ENCODE measurements at places on chromosomes 4 and X.

- DNase-seq, result no peak
Observed at GRCh38 chrX:68183612-68184214, 249.6 kb downstream of the OPHN1 start.

- DNase-seq, result no peak
Observed at GRCh38 chr4:108129196-108129595, 39.5 kb downstream of the LEF1 start.

DNA sequence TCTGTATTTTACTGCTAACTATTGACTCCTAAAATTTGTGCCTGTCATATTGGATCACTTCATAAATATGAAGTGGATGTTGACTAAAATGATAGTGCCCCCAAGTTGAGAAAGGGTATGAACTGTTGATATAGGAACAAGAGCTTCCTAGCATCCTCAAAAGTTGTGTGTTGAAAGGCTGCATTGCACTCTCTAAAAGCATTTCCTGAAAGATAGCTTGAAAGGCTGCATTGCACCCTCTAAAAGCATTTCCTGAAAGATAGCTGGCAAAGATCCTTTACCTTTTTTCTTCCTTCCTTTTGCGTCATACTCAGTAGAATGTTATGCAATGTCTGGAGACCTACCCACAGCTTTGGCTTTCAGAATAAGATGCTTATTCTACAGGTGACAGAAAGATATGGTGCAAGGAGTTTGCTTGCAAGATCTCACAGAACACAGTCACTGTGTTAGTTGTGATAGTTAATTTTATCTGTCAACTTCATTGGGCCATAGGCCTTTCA is 274.6 kb upstream of the GALNTL6 start:
- no peak for DNase-seq

- DNase-seq, result no peak
Observed at GRCh38 chr4:3047464-3048286, 26.7 kb downstream of the HTT-AS start.

DNA sequence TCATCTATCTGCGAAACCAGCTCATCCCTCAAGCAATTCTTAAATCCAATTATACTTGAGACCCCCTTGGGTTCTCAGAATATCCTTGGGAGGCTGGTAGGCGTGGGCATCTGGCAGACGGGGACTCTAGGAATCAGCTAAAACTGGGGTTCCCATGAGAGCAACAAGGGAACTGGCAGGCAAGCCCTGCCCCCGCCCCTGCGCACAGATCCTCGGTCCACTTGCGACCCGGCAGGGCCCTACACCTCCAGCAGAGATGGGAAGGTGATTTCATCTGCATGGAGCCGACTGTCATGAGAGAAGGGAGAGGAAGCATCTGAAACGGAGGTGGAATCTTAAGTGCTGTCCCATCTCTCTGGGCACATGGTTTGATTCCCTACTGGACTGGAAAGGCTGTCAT is 9.9 kb upstream of the C4orf50 start:
- no peak for DNase-seq

- no peak for DNase-seq
Observed at GRCh38 chrX:95835223-95835622, 849.4 kb upstream of the DIAPH2 start.

- DNase-seq, result no peak
Observed at GRCh38 chrX:48578661-48579128, 4.4 kb downstream of the RBM3 start.

- no peak for DNase-seq
Observed at GRCh38 chrX:13428053-13428786, 108.4 kb upstream of the ATXN3L start.

- DNase-seq, result no peak
Observed at GRCh38 chr4:739569-739968, 33.9 kb downstream of the PCGF3 start.

DNA sequence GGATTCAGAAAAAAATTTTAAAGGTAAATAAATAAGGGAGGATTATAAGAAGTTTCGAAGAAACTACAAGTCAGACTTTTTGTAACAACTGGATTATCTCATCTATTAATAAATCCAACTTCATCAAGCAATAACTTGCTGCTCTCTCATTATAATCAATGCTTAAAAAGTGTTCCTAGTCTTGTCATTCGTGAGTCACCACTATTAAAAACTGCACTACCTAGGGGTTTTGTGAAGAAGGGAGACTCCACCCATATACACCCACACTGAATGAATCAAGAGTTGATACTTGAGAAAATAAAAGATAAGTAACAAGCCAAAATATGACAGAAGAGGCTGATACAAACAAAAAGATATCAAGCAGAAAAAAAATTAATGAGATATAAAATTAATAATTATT is 360.5 kb downstream of the ZNF674 start:
- DNase-seq, result no peak

DNA sequence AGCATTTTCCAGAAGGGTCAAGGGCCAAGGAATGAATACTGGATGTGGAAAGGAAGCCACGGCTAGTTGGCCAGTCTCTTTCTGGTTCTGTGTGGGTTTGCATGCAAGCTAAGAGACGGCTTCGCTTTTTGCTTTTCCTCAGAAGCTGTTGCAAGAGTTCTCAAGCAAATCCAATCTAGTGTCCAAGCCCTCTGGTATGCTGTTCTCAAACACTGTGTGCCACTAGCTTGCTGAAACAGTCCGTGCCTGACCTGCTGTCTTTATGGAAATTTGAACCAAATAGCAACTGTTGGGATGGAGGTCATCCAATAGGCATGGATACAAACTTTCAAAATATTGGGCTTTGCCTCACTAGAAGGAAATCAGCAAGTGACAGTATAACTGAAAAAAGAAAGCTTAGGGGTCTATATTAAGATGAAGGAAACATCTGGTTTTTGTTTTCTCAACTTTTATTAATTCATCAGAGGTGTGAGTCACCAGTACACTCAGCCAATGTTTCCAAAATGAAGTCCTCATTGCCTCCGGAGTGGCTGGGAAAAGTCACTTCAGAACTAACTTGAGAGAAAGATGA is 70.5 kb downstream of the SLC9A6 start:
- no peak for DNase-seq

DNA sequence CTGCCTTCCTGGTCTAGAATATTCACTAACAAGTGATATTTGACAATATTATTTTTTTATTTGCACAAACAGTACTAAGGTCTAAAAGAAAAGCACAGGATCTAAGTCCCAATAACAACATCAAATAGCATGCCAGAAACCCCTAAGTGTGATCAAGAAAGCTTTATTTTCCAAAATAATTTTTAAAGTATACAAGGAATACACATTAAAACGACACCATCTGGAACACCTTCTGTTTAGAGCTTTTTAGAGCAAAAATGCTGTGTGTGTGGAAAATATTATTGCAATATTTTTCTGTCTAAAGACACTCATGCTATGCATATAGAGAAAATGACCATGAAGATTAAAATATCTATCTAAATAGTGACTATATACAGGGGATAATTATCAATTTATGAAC is 103.1 kb downstream of the ARAP2 start:
- DNase-seq, result no peak

DNA sequence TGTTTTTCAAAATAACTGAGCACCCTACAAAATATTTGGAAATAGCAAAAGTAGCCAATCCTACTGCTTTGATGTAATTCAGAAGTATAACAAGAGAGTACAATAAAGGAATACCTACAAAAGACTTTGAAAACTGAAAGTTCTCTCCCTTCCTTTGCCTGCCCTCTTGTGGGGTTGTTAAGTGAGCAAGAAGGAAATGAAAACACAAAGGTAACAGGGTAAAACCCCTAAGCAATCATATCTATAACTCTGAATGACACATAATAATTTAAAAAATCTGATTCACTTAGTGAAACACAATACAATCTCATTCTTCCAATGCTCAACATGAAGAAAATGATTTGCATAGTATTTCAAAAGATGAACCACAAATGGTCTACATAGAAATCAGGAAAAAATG is 98.2 kb downstream of the FRYL start:
- no peak for DNase-seq

DNA sequence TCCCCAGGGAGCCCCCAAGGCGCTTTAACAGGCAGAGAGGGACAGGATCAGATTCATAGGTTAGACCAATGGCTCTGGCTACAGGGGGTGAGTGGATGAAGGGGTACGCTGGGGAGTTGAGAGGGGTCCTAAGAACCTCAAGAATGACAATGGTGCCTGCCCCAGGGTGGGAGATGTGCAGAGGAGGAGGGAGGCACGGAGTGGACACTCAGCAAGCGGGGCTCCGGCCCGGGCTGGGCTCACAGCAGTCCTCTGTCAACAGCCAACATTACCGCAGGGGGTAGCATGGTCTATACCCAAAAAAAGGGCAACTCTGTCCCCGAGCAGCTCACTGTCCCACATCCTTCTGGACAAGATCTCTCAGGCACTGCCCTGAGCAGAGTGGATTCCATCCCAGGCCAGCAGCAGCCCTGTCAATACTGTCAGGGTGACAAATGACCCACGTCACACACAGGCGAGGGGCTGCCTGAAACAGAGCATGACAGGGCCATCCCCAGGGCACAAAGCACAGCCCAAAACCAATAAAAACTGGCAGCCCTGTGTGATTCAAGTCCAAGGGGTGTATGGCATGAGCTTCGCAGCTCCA is 47.7 kb upstream of the PPP2R2C start:
- DNase-seq, result no peak

DNA sequence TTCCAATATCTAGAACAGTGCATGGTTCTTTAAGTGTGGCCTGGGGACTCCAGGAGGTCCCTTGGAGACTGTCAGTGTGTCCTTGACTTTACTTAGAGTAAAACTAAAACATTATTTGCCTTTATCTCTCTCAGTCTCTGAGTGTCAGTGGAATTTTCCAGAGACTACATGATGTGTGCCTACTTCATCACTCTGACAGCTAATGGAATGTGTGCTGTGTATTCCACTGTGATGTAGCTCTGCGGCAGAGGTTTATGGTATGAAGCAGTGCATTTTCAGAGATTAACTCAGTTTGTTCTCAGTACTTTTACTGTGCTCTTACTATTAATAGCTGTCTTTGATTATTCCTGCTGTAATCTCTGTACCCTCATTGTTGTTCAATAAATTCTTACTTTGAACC is 85.6 kb downstream of the MANBA start:
- no peak for DNase-seq

DNA sequence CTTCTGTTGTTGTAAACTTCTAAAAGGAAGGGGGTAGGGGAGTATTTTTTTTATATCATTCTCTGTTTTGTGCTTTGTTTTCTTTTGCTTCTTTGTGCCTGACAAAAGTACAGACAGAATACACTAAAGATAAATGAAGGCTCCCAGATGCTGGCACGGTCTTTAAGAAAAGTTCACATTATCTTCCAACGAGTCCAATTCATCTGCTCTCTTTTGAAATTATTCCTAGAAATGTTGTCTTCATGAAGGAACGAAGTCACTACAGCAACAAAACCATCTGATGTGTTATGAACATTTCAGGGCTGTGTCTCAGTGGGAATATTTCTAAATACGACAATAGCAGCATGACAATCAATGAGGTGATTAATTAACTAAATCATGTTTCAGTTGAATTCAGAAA is 813.8 kb upstream of the HTR2C start:
- DNase-seq, result no peak

- no peak for DNase-seq
Observed at GRCh38 chr4:2811830-2812611, 19.1 kb downstream of the SH3BP2 start.

- no peak for DNase-seq
Observed at GRCh38 chrX:30851449-30851848, 37.6 kb downstream of the TAB3 start.

DNA sequence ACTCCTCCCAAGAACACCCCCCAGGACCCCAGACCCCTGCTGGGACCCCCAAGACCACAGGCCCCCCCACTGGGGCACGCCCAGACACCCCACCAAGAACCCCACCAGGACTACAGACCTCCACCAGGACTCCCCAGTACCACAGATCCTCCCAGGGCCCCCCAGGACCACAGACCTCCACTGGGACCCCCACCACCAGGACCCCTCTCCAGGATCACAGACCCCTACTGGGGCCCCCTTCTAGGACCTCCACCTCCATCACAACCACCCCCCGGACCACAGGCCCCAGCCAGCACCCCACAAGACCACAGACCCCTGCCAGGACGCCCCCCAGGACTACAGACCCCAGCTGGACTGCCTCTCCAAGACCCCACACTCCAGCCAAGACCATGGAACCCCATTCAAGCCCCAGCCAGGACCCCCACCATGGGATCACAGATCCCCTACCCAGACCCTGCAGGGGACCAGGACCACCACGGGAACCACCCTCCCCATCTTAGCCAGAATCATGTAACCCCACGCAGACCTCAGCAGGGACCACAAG is 855 bp upstream of the DHRSX start:
- DNase-seq, result no peak

DNA sequence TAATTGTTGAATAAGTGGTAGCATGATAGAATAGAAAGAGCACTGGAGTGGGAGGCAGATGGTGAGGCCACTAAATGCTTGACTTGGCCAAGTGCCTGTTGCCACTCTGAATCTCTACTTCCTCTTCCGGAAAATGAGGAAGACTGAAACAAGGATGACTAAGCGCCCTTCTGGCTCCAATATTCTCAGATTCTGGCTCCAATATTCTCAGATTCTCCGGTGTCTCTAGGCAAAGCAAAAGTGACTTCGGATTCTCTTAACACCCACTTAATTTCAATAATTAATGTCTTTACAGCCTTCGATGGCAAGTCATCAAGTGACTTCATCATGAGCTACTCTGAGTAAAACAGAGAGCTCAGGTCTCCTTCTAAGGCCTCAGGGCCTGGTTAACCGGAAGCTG is 402.2 kb upstream of the FGF13 start:
- no peak for DNase-seq

DNA sequence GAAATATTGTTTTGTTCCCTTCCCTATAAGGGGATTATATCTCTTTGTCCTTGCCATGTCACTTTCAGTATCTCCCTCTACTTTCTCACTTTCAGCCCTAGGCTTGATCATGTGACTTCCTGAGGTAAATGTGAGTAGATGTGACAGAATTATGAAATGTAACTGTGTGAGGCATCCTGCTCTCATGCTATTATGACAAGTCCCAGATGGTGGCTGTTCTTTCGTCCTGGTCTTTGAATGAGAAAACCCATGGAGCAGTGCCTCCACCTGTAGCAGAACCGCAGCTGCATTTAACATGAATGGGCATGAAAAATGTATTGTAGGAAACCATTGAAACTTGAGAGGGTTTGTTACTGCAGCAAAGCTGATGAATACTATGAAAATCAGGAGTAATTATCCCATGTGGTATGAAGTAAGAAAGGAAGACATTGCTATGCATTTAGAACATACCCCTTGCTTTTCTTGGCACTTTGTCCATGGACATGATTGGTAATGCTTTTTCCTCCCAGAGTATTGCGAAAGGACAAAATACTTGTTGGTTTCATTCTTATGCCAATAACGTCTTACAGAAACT is 202.2 kb upstream of the GPRIN3 start:
- no peak for DNase-seq

GRCh38 chr4:2172627-2173231 is 69.2 kb downstream of the HAUS3 start:
- no peak for DNase-seq

DNA sequence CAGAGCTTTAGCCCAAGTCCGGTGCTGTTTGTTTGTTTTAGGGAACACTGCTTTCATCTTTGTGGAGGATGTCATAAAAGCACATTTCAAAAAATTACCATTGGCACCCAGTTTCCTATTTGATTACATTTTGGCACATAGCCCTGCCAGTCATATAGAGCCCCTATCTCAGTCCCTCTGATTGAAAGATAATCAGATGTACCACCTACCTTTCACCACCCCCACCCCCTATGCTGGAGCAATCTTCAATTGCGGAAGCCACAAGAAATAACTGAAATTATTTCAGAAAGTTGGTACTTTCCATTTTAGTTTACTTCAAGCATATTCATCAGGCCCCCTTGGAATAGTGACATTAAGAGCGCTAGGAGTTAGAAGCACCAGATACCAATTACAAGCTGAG is 136.7 kb upstream of the RPL34 start:
- no peak for DNase-seq

- no peak for DNase-seq
Observed at GRCh38 chr4:65139998-65140397, 530.3 kb downstream of the EPHA5 start.
